ENCODE measurements at places on chromosomes 3 and 15.

- DNase-seq: no peak
These were observed 325.5 kb downstream of the SATB1 start for GRCh38 chr3:18099611-18100010.

DNA sequence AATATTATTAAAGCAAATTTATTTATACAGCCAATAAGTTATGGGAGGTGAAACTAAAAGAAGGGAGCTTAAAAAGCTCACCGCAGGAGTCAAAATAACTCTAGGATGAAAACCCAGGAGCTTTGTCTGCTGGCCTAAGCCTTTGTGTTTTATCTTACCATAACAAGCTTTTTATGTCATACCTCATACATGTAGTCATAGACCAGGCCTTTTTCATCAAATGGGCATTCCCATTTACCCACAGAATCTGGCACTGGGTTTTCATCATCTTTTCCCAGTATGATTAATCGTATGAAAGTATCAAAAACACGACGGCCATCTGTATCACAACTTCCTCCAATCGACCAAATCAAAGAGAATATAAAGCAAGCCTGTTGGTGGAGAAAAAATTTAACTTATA lies 122.8 kb downstream of the DNAH12 start:
- DNase-seq: no peak

DNA sequence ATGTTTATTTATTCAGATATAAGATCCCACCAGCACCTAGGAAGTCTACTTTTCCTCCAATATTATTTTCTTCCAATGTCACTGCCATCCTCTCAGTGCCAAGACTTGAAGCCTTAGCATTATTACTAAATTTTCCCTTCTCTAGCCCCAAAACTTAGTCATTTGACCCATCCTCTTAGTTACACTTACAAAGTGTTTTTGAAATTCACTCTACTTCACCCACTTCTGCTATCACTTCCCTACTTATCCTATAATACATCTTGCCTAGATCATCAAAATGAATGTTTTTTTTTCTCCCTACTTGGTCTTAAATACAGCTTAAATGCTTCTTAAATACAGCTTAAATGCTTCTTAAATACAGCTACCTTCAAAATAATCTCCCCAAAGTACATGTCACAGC lies 376.6 kb downstream of the RSL24D1 start:
- DNase-seq: no peak

DNA sequence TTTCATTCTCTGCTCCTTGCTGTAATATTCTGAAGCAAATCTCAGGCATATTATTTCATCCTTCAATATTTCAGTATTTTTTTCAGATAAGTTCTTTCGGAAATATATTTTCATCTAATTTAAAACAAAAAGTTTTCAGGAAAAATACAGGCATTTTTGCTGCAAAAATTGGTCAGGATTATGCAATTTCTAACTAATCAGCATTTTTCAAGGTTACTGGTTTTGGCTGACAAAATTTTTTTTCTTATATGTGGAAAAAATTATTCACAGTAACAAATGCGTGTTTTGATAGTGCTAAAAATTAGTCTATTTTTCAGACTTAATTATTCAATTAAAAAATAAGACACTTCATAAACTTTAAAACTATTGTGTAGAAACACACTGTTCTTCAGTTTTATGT lies 31.4 kb downstream of the FNDC3B start:
- DNase-seq: no peak

DNA sequence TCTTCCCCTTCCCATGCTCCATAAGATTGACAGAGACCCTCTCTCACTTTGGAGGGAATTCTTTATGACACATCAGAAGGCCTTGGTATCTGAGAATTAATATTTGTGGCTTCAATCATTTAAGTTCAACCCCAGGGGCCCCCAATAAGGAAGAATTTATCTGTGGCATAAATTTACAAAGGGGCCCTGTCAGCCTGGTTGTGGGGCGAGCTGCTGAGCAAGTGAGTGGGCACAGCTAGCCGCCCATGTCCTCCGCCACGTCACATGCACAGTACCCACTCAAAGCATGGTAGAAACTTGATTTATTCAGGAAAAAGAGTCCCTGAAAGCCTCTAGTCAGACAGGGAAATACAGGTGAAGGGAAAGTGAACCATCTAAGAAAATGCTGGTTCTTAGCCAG lies 13.3 kb downstream of the PLXNB1 start:
- no peak for DNase-seq

GRCh38 chr15:39013262-39013661 lies 448.6 kb upstream of the RASGRP1 start:
- no peak for DNase-seq

DNA sequence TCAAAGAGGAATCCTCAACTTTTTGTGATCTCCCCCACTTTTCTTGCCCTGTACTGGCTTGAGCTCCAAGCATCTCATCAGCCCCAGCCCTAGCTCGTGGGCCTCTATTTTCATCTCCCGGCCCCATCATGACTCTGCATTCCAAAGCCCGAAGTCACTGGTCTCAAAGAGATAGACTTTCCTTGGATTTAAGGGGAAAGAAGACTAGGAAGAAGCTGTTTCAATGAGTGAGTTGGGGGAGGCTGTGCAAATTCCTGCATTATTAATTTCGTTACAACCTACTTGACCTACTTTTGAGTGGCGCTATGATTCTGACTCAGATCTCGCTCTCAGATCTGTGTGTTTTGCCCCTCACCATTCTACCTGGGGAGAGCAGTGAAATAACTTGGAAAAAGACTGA lies 266.6 kb upstream of the TBL1XR1 start:
- DNase-seq: no peak

DNA sequence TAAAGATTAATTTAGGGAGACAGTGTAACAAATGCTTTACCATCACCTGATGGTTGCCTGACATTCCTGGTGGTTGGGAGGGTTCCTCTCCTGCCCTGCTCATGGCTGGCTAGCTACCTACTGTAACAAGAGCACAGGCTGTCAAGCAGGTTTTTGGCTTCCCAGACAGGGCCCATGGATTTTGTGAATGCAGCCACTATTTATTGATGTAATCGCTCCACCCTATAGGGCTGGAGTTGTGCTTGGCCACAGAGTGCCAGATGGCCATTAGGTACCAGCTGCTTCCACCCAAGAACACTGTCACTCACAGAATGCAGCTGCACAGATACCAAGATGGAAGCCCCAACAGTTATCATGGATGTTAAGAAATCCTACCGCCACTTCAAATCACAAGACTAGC lies 31.0 kb upstream of the KLHL25 start:
- no peak for DNase-seq

GRCh38 chr3:42960786-42961185 lies 18.3 kb upstream of the GASK1A start:
- DNase-seq: no peak

GRCh38 chr3:73773233-73773632 lies 148.5 kb upstream of the PDZRN3 start:
- DNase-seq: no peak

DNA sequence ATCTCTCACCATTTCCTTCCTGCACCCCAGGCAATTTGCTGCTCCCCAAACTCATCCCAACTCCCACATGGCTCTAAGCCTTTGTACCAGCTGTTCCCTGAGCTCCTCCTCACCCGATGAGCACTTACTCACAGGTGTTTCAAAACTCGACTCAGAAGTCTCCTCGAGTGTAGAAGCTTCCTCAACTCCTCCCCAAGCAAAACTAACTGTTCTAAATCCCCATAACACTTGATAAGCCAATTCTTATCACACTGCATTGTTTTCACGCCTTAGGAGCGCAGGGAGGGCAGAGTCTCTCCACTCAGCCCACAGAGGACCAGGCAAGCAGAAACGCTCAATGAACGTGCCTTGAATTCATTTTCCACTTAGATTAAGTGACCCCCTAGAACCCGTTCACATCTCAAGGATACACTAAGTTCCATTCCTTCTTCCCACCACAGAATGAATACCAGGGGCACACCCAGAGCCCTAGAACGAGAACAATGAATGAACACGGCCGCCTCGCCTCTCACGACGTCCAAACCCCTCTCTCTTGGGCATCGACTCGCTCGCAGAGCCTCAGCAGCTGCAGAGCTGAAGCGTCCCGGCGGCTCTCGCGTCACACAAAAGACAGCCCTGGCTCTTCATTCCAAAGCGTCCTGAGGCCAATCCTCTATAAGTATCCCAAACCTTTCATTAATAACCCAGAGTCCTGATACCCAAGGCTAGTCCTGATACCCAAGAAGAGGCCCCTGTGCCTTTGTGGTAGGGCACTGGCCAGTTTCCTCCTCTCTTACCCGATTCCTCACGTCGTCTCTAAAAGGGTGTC lies 1.1 kb downstream of the RAF1 start:
- DNase-seq: peak; percentile 65

DNA sequence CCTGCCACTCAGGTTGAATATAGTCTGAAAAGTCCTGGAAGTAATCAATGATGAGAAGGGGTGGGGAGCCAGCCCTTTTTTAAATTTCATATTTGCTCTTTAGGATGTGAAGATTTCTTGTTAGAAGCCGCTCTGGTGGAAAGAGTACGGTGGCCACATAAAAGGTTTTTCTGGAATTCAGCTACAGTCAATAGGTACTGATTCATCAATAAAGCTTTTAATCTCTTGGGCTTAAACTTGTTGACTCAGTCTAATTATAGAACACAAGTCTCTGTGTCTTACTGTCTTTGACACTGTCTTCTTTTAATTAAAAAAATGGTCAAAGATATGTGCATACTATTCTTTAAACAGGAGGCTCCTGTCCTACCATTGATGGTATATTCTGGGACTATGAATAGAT lies 99.9 kb upstream of the TP63 start:
- no peak for DNase-seq

DNA sequence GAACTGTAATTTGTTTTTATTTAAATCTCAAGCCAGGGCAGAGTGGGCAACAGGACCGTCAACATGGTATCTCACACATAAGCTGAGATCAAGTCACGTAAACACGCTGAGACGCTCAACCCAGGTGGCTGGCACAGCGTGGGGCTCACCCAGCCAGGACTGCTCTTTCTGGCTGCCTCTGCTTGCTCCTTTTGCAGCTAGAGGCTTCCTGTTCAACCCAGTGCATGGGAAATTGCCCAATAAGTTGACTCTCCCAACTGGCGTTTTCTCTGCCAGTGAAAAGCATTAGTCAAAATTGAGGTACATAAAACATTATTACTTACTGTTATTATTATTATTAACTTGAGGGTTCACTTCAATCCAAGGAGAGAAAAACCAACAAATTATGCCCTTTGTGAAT lies 398.1 kb downstream of the NR2F2 start:
- DNase-seq: no peak

GRCh38 chr3:69181592-69182211 lies 59.3 kb upstream of the LMOD3 start:
- no peak for DNase-seq

- no peak for DNase-seq
These were observed 107.7 kb downstream of the MYO5A start for GRCh38 chr15:52421029-52421428.

DNA sequence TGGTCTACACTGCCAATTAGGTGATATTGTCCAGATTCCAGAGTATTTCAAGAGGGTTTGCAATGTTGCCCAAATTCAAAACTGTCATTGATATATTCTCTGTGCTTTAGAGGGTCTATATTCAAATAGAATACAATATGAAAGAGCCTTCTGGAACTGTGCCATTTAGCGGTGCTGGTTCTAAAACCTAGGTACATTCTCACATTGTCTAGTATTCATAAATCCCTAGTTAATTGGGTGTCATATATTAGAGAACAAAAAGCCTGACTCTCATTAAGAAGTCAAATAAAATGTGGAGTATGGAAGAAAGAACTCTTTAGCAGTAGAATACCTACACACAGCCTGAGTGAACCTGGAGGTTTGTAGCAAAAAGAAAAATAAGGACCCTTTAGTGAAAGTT lies 447.9 kb downstream of the CNTN6 start:
- no peak for DNase-seq

- no peak for DNase-seq
These were observed 4.8 kb downstream of the IQSEC1 start for GRCh38 chr3:13068269-13069010.

- no peak for DNase-seq
These were observed 532 bp upstream of the SELENOT start for GRCh38 chr3:150602426-150603152.

DNA sequence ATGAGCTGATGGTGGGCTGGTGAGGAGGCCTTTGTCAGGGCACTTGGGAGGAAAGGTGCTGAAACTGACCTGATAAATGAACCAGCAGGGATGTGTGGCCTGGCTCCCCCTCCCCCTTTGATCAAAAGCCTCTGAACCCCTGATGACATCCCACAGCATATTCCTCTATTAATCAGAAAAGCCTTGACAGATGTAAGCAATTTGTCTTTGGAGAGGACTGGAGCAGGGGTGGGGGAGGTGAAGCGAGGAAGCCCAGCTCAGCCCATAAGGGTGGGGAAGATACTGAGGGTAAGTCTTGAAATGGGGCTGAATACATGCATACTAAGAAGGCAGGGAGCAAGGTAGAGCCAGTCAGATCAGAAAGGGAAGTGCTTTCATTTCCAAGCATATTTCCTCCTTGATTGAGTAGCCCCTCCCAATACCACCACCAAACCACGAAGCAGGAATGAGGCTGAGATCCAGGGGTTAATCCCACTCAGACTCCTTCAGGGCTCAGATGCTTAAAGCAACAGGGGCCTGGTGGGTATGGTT lies 34.7 kb upstream of the MRPS22 start:
- no peak for DNase-seq

- DNase-seq: no peak
These were observed 2.3 kb downstream of the RNF7 start for GRCh38 chr3:141740349-141740748.

- no peak for DNase-seq
These were observed 397.2 kb downstream of the GAP43 start for GRCh38 chr3:116020495-116020894.

DNA sequence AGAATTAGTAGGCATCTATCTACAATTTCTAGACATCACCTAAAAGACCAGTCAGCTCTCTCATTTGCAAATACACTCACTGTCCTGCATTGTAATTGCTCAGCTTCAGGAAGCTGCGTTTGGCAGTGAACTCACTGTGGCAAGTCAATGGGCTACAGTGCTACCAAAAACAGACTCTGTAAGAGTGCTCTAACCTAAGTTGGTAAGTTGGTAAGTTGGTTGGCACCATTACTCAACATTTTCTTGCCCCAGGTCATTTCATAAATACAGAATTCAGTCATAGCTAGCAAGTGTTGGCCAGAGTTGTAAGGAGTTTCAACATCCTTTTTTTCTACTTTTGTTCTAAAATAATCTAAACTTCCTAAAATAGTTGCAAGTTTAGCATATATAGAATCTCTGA lies 466.3 kb downstream of the NAALADL2 start:
- DNase-seq: no peak

GRCh38 chr15:65418596-65418995 lies 4.2 kb downstream of the IGDCC4 start:
- no peak for DNase-seq

DNA sequence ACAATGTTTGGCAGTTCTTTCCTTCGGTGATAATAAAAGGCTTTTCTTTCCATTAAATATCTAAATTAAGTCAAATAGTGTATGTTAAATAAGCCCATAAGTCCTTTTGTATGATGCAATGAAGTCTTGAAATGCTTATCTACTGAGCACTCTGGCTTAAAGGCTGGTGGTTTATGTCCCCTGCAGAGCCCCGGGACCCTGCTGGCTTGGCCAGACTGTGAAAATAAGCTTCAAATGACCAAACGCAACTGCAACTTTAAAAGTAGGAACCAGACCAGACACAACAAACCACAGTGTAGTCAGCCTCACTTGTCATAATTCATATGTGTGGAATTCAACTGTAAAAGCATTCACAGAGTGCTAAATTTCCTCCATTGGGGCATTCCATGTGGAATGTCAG lies 72.5 kb downstream of the FOXP1 start:
- peak; percentile 45 for DNase-seq

GRCh38 chr3:171465763-171466162 lies 5.6 kb upstream of the TNIK start:
- DNase-seq: no peak
